ENCODE measurements at places on chromosomes 12 and 14.

DNA sequence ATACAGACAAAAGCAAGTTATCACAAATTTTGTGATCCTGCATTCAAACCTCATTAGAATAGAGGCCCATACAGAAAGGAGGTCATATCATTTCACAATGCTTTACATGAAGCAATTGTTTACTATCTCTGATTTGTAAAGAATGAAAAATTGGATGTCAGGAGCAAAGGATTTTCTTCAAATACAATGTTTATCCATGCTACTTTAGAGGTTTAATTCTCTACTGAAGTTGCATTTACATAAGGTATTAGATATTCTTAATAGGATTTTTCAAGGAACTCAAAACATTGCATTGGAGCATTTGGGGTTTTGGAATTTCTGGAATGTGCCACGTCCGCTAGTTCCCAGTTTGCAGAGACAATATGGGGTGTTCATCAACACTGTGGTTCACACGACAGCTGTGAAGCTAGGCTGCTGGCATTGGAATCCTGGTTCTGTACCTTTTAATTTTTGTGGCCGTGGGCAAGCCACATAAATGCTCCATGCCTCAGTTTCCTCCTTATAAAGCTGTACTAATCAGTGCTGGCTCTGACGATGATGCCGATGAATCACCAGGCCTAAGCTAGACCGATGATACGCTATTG, 174.8 kb downstream of the APAF1 start:
- DNase-seq: no peak

GRCh38 chr12:27123642-27124041, 41.3 kb upstream of the C12orf71 start:
- DNase-seq: no peak

- no peak for DNase-seq
Measured at GRCh38 chr14:35878272-35879150, 52.4 kb downstream of the BRMS1L start.

DNA sequence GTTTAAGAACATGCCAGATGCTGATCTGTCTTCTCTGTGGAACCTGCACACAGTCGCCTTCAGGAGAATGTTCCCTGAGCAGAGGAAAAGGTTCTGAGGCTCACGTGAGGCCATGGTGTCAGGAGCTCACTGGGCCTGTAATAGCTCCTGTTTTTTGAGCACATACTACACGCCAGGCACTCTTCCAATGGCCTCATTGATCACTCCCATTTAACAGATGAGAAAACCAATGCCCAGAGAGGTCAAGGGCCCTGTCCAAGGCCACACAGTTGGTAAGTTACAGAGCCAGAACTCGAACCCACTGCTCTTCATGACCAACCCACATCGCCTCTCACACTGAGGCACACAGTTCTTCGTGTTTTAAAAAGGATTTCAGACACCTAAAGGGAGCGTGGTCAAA, 7.3 kb upstream of the HHIPL1 start:
- no peak for DNase-seq

DNA sequence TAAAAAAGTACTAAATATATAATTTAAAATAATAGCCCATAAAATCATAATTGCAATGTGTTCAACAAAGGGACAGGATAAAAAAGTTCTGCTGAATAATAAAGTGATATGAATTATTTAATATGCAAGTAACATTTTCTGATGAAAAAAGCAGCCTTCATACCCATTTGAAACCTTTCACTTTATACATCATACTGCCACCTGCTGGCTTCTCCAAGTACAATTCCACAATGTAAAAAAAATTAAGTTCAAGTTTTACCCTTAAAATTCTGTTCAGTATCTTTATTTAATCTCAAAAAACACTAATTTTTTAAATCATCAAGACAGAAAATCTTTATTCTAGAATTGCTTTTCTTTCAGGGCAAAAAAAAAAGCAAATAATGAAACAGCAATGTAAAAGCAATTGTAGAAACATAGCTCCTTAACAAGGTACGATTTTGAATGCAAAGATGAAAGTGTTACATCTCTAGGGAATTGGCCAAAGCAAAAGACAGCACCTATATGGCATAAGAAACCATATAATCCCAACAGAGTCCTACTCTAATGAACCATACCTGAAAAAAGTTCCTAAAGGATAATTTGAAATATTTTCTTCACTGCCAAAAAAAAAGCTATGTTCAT, 15.0 kb downstream of the MDM1 start:
- no peak for DNase-seq

DNA sequence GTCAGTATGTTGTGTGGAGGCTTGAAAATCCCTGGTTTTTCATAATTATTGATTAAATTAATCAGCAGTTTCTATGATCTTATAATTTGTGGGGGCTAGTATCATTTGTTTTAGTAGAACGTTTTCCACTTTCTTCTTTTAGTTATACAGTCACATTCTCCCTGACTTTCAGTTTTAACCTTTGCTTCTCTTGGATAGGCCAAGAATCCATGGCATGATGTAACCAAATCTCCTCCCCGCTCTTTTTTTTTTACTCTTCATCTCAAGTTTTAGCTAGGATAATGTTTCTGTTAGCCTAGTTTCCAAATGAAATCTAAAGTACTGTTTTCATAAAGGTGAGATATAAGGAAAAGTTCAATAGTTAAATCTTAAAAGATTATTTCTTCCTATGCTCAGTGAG, 106.5 kb downstream of the TMEM117 start:
- no peak for DNase-seq

DNA sequence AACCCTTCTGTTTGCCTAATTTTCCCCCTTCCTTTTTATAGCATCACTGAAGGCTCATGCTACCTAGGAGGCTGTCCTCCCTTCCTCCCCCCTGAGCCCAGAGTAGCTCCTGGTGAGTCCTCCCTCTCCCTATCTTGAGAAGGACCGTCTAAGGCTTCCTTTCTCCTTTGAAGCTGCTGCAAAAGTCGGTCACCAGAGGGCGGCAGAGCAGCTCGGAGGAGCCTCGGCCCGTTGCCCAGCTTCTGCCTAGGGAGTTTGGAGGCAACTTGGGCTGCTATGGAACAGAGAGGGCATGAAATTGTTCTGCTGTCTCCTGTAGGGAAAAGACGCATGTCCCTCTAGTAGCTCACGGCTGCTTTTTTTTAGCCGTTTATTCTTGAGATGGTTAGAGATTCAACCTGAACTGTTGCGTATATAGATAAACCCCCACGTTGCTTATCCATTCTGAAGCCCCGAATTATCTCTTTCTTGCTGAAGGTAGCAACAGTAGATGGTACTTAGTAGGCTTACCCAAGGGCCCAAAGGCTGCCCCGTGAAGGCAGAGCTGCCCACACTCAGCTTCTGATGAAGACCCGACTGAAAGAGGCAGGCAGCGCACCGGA, 5.7 kb downstream of the WNT5B start:
- DNase-seq: no peak

DNA sequence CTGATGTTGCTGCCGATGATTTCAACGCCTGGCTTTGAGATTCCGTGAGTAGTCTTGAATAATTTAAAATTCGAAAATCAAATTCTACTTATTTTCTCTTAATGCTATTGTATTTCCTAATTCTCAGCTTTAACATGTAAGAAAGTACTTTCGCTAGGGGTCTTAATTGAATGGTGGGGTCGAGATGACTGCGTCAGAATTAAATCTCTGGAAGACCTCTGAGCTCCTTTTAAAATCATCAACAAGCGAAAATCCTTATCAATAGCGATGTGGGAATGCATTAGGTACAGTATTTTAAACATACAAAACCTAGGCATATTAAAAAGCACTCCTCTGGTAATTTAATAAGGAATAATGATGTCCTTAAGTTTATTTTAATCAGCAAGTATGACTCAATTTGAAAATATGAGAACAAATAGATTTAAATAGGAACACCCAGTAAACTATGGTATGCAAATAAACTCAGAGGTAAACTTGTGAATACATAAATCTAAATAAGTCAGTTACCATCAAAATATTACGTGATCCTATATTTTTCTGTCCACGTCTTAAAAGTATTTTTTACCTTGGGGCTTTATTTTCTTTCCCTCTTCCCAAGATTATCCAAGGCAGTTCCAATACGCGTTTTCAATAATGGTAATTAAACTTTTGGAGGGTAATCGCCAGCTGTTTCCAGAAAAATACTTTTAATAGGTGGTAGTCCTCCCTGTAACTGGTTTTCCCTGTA, 1.4 kb downstream of the FOXA1 start:
- no peak for DNase-seq

DNA sequence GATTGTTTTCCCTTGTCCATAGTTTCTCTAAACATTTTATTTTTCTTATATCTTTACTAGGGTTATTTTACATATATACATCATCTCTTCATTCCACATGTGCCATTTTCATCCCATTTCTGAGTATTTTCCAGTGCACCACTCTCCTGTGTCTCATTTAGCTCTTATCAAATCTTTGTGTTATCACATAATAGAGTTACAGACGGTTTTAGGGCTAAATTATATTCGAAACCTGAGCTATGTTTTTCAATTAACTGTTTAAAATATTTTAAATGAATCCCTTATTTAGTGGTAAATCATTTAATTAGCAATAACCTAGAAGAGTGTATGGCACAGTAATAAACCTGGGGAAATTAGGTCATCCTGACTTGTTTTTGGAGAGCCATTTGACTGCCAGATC, 160.4 kb upstream of the DCN start:
- DNase-seq: no peak

DNA sequence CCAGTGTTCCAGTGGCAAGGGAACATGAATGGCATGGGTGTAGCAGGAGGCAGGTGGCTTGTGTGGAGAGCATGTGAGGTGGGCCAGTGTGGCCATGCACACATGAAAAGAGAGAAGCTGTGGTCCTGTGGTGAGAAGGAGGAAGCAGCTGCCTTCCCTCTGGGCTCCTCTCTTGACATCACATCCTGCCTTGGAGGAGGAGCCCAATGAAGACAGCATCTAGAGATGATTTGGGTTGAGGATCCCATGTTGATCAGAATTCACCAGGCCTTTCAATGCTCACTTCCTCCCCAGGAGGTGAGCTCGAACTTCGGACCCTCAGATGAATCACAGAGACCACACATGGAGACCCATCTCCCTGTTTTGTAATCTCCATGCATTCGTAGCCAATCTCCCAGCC, 82.6 kb downstream of the LRRC74A start:
- no peak for DNase-seq

- no peak for DNase-seq
Measured at GRCh38 chr12:57750561-57751431, 1.3 kb downstream of the CDK4 start.

- no peak for DNase-seq
Measured at GRCh38 chr14:84442521-84442920, 1087.4 kb upstream of the FLRT2 start.

GRCh38 chr14:85172290-85172689, 357.7 kb upstream of the FLRT2 start:
- DNase-seq: no peak

GRCh38 chr12:28966046-28966780, 182.9 kb upstream of the FAR2 start:
- no peak for DNase-seq

DNA sequence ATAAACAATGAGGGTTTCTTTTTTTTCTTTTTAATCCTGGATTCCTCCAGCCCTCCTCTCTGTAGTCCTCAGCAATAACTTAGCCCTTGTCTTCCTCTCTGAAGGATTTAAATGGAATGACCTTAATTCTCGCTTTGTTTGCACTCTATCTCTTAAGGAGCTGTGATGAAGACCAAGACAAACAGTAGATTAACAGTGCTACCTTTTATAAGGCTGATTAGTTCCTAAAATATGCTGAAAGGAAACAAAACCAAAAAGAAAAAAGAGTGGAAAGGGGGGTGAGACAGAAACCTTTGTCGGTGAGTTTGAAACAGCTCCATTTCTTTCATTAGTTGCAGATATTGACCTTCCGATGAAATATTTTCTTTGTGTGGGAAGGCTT, 38.7 kb upstream of the PTCSC3 start:
- no peak for DNase-seq

DNA sequence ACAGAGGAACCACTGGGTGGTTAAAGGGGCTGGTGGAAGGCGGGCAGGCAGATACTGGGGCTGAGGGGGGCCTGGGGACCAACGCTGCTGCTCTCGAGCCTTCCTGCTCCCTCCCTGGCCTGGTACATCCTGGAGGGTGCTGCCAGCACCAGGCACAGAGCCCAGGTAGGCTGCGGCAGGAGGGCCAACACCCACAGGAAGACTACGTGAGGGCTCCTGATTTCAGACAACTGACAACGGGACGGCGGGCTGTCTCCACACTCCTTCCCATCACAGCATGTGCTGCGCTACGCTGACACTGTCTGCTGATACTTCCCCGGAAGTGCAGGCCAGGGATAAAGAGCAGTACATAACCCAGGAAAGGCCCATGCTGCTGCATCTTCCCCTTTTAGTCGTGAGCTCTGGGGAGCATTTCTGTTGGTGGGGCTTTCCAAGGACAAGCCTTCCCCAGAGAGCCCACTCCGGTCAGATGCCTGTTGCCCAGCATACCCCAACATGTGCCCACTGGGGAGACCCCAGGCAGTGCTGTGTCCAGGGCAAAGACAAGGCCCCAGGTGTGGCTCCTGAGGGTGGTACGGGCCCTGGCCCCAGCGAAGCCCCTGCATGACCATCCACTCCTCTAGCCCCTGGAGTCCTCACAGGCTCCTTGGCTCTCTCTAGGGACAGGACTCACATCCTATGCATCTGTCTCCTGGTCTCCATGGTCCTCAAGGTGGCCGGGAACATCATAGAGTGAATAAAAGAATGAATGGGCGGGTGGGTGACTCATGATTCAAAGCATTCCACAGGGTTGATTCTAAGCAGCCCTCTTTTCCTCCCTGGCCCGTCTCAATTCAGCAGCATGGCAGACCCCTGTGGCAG, 38.0 kb downstream of the CHGA start:
- no peak for DNase-seq

GRCh38 chr12:132182711-132183365, 38.6 kb downstream of the NOC4L start:
- DNase-seq: no peak

GRCh38 chr12:13116259-13116658, 12.8 kb upstream of the GSG1 start:
- no peak for DNase-seq

- DNase-seq: no peak
Measured at GRCh38 chr14:36517242-36518030, 2.6 kb downstream of the NKX2-1 start.

- DNase-seq: no peak
Measured at GRCh38 chr14:33972583-33973081, 21.8 kb upstream of the EGLN3 start.

DNA sequence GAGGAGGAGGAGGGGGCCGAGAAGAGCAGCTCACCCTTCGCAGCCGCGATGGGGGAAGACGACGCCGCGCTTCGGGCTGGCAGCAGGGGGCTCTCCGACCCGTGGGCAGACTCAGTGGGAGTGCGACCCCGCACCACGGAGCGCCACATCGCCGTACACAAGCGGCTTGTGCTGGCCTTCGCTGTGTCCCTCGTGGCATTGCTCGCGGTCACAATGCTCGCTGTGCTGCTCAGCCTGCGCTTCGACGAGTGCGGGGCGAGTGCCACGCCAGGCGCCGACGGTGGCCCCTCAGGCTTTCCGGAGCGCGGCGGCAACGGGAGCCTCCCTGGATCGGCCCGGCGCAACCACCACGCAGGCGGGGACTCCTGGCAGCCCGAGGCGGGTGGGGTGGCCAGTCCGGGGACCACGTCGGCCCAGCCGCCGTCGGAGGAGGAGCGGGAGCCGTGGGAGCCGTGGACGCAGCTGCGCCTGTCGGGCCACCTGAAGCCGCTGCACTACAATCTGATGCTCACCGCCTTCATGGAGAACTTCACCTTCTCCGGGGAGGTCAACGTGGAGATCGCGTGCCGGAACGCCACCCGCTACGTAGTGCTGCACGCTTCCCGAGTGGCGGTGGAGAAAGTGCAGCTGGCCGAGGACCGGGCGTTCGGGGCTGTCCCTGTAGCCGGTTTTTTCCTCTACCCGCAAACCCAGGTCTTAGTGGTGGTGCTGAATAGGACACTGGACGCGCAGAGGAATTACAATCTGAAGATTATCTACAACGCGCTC, 745 bp downstream of the TRHDE start:
- no peak for DNase-seq

- no peak for DNase-seq
Measured at GRCh38 chr12:6468283-6468575, 2.2 kb downstream of the VAMP1 start.

Data from stimulated activated CD4-positive, alpha-beta T cell treated with anti-CD3 and anti-CD28 coated beads, Interleukin-1b, Interleukin-23, amount 100 ng/mL, for 1 hour (primary cell).